ENCODE measurements at places on chromosomes 11 and 22.

GRCh38 chr11:85627332-85627997 lies at the start of gene DLG2:
TSS of gene DLG2 (minus strand) at chr11:85627344.
- DNase-seq = no peak

DNA sequence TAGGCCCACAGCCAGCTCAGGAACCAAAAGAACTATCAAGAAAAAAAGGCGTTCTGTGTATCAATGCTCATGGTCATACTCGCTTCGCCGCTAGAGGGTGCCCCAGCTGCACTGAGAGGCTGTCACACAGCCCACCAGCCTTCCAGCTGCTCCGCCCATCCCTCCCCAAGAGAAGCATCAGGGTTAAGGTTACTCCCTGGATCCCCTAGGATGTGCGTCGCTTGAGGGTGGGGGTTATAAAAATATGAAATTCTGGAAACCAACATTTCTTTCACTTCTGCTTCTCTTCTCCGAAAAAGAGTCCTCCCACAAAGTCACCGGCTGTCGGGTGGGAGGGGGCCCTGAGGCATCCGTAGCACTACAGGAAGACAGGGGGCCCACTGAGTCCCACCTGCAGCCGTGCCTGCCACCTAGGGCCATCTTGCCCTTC lies 1.7 kb downstream of the CBX6 start:
- peak; percentile 85 for DNase-seq

GRCh38 chr22:21960200-21961126 lies 7.8 kb upstream of the PPM1F start:
- no peak for DNase-seq

GRCh38 chr22:27318516-27318915 lies 483.0 kb downstream of the MN1 start:
- no peak for DNase-seq

DNA sequence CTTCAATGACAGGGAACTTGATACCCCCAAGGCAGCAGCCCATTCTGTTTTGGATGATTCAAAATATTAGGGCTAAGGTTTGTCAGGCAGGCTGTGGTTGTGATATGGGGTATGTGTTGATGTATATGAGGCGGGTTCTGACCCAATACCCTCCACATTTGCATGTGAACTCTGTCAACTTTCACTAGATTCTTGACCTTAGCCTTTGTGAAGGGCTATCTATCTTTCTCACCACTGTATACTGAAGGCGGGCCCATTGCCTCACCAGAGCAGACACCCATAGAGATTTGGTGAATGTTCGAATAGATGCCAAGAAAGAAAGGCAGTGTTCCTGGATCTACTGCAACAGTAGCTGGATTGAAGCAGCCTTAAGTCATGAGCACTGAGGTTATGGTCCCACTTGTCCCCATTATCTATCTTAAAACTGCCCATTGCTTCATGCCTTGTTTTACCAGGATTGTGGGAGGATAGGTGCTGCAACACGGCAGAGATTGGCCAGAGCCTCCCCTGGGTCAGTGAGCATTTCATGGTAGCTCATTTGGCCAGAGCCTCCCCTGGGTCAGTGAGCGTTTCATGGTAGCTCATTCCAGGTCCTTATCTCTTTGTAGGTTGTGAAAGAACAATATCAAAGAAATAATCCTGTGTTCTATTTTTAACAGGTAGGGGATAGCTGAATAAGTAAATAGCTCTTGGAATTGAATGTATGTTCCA lies 399.6 kb downstream of the TMEM135 start:
- no peak for DNase-seq

- no peak for DNase-seq
Measured at GRCh38 chr11:36380296-36381014, 84.4 kb downstream of the PRR5L start.

- peak; percentile 73 for DNase-seq
Measured at GRCh38 chr11:93740031-93740729, 1.1 kb downstream of the TAF1D start.

DNA sequence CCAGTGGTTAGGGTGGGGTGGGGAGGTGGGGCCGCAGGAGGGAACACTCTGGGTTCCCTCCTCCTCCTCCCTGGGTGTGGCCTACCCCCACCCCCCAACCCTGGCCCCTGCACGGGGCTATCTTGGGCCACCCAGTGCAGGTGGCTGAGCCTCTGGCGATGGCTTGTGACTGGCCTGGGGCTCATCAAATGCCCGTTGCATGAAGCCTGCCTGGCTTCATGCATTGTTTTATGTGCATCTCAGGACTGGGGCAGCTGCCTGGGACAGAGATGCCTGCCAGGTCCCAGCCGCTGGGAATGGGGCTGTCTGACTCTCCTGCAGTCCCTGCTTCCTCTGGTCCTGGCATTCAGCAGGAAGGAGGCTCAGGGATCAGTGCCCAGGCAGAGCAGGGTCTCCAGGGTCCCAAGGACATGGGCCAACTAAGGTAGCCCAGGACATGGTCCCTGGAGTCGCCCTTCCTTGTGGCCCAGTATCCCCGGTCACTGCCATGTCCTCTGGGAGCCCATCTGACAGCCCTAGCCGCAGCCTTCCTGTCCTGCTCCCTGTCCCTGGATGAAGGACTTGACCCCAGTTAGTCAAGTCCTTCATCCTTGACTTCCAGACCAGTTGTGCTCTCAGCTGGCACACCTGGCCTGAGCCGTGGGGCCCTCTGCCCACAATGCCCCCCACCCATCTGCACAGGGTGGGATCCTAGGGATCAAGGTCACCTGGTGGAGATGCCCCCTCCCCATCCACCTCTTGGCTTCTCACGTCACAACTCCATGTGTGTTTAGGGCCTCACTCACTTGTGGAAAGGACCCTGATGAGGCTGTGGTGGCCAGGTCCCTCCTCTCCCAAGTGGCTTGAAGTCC lies 112.1 kb upstream of the FGF3 start:
- no peak for DNase-seq

GRCh38 chr22:26763633-26764361 lies 106.4 kb downstream of the MIAT start:
- DNase-seq = no peak

DNA sequence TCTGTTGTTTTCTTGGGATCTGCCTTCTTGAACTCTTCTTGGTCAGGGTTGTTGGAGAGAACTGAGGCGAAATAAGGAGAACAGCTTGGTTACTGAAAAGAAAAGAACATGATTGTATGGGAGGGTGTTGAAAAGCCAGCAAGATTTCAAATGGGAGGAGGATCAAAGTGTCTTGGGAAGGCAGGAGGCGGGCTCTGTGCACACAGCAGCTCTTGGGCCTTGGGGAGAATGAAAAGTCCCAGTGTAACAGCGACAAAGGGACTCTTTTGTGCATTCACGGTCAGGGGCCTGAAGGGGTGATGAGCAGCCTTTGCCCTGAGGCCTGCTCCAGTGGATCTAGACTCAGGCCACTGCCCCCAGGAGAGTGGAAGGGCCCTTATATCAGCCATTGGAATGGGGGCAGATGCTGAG lies 135.4 kb downstream of the ADAMTS15 start:
- peak; percentile 60 for DNase-seq

GRCh38 chr22:31295831-31296657 lies 3.8 kb upstream of the PIK3IP1 start:
- no peak for DNase-seq

Measured in ELF-1 (cell line).